ENCODE measurements at places on chromosomes 2 and 18.

GRCh38 chr2:182481676-182482075 is 54.8 kb upstream of the PDE1A start:
- no peak for DNase-seq

DNA sequence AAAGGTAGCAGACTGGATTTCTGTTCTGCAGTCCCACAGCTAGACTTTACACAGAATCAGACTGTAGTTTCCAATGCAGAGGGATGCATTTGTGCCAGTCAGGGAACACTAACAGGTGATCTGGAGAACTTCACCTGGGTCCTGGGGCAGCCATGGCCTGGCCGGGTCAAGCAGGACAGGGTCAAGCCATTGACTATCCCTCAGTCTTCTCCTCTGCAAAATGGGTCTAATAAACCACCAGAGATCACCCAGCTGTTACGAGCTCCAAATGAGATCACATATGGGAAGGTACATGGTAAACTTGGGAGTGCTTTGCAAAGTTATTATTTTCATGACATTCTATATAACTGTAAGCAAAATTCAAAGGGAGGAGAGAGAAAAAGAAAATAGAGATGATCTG is 294.1 kb downstream of the CDCA7 start:
- no peak for DNase-seq

DNA sequence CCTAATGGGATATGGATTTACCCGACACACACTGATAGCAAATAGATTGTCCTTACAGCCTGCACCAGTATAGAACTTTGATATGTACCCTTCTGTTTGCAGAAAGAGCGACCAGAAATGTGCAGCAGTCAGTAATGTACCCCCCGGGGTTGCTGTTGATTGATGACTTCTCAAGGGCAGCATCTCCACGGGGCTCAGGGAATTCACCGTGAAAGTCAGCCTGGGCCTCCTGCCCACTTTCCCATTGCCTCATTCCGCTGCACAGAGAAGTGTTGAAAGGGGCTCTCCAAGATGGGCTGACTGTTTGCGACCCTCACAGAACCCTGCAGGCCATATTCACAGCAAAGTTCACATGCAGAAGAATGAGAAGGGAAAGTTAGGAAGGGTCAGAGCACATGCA is 241.3 kb downstream of the PRKCE start:
- no peak for DNase-seq

DNA sequence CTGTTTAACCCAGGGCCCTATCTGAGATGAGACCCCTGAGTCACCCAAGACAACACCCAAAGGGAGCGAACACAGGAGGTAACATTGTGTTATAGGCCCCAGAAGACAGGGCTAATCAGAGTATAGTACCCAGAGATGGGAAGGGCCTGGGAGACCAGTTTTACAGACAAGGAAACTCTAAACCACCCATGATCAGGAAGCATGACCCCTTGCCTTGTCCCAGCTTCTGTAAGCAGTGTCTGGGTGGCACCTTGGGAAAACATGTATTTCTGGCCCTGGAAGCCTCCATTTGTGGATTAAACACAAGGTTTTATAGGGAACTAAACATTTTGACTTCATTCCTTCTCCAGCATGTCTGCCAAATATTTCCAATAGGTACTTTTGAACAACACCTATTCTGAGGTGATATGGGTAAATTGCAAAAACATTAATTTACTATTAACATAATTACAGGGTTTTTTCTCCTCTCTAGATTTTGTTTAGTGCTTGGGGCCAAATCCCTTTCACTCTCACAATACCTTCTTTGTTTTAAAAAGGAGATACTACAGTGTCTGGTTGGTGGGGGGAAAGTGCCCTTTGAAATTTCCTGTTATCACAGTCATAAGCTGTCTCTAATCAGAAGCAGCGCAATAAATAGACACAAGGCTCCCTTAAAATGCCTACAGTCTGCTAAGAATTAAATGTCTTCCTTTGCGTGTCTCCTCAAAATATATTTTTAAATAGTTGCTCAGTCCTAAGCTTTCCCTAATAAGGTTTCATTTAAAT is 341.1 kb downstream of the BCL11A start:
- DNase-seq = no peak

DNA sequence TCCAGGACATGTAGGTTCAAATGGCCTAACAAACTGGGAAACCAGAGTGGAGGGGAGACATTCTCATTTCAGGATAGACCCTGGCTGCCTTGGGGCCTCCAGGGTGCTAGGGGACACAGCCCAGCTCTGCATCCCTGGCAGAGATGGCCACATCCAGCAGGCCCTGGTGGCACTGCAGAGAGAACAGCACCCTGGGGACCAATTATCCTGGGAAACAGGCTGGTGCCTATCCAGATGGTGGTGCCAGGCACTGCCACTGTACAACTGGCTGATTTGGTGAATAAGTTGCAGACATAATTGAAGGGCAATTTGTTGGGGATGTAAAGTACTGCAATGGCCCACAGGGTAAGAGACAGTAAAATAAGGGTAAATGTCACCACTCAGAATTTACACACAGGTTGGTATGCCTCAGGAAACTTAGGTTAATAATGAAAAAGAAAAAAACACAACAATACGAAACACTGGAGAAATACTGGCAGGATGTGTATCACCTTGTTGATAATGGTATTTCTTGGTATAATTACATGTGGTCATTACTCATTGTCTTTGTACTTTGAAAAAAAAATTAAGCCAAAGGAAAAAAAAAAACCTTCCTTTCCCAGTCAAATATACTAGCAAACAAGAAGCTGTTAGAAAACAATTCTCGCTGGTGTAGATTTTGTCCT is 12.8 kb upstream of the SFTPB start:
- no peak for DNase-seq

DNA sequence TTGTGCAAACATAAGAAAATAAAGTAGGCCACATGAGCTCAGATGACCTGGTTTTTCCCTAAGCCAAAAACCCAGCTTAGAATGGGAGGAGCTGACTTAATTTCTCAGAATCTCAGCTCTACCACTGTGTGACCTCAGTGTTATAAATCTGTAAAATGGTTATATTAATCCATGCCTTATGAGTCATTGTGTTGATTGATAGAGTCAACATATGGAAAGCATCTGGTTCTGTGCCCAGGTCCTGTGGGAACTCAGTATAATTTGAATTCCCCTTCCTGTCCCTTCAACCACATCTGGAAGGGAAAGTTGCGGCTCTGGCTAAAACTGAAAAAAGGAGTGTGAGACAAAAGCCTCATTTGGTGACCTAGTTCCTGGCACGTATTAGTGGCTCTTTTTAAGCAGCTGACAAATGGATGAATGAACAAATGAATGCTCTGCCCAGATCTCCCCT is 25.7 kb downstream of the TMEM177 start:
- no peak for DNase-seq

DNA sequence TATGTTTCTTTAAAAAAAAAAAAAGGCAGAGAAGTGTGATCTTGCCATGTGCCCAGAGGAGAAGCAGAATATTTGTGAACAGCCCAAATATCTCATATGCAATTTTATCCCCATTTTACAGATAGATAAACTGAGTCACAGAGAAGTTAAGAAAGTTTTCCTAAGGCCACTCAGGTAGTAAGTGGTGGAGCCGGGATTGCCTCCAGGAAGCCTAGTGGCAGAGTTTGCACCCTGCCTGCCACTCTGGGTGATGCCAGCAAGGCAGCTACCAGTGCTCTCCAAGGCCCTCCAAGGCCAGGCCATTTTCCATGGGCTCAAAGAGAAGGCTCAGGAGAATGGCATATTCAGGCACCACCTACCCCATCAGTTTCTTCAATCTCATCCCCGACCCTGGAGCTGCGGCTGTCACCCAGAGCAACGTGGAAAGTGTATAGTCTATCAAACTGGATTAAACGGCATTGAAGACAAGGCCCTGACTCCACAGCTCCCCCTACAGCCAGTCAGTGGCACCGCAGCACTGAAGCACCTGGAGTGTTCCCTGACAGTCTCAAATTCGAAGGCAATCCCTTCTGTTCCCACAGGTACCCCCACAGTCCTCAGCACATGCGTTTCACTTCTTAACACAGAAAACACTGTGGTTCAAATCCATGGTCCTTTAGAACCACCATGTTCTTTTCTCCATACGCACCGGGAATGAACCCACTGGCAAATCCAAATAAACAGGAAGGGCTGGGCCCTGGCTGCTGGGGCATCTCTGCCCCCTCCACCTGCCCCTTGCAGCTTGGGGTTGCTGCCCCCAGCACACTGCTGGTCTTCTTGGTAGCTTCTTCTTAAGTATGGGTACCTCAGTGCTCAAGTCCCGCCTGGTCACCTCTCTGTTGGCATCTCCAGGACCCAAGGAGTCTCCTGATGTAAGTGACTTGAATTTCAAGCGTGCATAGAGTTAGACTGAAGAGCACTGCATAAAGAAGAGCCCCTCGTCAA is 175.3 kb downstream of the INHBB start:
- DNase-seq = no peak

DNA sequence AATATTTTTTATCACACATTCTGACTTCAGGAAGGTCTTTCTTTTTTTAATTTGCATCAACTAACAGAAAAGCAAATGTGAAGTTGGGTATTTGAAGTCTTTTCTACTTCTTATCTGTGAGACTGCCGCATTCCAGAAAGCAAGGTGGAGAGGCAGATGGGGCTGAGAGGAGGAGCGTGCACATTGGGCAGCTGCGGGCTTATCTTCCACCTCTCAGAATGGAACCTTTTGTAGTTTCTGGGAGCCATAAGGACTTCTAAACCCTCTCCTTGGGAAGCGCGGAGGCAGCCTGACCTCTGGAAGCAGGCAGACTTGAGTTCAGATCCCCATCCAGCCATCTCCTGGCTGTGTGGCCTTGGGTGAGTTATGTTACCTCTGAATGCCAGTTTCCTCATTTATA is 3.9 kb downstream of the MAPRE3 start:
- no peak for DNase-seq

GRCh38 chr2:159904959-159905305 is 106.9 kb upstream of the CD302 start:
- no peak for DNase-seq

DNA sequence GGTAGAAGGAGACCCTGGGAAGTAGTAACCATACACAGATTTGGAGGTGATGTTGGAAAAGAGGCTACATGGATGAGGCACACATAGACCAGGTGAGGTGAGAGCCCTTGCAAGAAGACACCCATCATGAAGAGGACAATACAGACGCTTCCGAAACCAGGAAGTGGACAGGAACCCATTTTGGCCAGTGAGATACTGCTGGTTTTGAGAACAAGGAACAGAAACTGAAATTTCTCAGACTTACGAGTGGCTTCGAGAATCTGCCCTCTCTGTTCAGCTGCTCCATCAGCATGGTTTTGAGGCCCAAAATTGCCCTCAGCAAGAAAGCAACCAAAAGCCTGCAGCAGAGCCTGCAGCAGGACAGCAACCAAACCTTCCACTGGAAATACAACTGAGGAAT is 479.1 kb upstream of the NRXN1 start:
- DNase-seq = no peak

DNA sequence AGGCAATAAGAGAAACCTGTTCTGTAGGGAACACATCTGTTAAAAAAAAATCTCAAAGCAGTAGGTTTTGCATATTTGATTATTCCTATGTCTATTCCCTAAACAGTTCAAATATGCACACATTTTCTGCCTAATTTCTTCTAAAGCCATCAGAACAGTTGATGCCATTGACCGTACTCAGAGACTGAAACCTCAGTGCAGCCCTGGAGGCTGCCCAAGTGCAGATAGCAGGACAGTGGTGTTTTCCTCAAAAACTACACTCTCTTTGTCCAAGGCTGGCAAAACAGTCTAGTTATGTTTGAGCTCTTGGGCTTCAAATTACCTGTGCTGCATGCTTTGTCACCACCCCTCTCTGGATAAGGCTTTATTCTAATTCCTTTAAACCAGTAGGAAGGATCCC is 23.3 kb upstream of the NFE2L2 start:
- DNase-seq = no peak

DNA sequence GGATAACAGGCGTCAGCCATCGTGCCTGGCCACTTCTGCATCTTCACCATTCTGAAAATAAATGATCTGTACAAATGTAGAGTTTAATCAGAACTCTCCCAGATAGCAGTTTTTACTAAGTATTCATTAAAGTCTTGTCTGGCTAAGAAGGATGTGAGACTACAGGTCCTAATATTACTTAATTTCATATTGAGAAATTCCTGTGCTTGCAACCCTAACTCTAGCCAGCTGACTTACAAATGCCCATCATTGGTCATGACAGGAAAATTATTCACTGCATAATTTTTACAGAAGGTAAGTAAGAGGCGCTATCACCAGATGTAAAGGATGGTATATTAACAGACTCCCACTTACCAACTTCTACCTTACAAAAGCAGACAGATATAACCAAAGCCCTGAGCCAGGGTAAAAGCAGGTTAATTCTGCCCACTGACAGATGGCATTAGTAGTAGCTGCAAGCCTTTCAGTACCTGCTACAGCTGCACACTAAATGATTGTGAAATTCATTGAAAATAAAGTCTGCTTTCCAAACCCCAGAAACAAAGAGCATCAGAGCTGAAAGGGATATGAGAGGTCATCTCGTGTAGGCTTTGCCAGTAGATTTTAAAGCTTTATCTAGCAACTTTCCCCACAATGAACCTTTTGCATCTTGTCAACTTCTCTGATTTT is 271.3 kb upstream of the STON1 start:
- DNase-seq = no peak

DNA sequence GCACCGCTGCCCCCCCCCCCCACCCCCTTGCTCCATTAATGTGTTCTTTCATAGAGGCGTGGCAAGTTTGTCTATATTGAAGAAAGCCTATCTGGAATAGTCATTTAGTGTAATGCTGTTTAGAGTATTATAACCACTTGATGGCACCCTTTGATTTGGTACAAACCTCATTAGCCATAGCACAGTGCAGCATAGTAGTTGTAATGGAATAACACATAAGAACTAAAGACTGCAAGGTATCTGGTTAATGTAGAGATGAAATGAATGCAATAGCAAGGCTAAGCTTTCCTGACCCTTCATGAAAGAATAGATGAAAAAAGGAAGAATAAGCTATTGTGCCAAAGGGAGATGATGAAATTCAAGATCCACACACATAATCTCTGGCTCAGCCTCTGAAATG is 81.9 kb downstream of the EHBP1 start:
- DNase-seq = peak; percentile 30

DNA sequence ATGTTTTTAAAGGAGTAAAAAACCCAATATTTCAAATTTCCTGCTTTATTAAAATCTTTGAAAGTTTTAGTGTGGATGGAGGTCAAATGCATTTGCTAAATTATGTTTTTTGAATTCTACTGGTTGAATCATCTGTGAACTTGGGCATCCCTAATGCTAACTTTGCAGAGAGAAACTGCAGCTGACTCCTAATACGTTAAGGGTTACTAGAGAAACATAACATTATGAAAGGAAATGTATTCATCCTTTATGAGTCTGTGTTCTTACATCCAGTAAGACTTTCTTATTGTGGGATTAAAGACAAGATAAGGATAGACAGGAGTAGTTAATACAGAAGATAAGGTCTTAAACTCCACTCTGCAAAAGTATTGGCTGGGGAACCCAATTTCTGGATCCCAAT is 140.6 kb downstream of the FAM124B start:
- DNase-seq = peak; percentile 71
